ENCODE measurements at places on chromosomes 2 and 18. TPM values are rescaled to one million over a fixed set of nuclear protein-coding genes. Genes with fewer than 3 reads are reported as not detected.

NOSTRIN gene
- not detected for total RNA-seq

ADD2 gene
- 2.5 TPM for total RNA-seq

SLC9A2 gene
- not detected for total RNA-seq

REG1A gene
- total RNA-seq = not detected

TUBA4B gene
- total RNA-seq = not detected

DNA sequence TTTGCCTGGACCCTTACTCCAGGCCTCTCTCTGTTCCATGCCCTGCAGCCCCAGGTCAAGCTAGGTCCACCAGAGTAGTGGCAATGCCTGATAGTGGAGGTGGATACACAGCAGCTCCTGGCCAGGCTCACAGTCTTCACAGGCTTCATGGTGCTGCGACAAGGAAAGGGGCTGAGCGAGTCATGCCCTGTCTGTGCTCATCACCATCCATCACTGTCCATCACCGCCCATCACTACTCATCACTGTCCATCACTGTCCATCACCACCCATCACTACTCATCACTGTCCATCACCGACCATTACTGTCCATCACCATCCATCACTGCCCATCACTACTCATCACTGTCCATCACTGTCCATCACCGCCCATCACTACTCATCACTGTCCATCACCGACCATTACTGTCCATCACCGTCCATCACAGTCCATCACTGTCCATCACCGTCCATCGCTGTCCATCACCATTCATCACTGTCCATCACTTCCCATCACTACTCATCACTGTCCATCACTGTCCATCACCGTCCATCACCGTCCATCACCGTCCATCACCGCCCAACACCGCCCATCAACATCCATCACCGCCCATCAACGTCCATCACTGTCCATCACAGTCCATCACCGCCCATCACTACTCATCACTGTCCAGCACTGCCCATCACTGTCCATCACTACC, 57.1 kb upstream of the OTOS start:
- no peak for DNase-seq

All from fibroblast of lung (primary cell).